Pancreas (tissue), 10 donors: ENCODE measurements at places on chromosomes 12 and 14. TPM values are rescaled to one million over a fixed set of nuclear protein-coding genes. Genes with fewer than 3 reads are reported as not detected.
A peak's percentile ranks its signal among the peaks of the same experiment; 100 is the strongest.

The SLC7A8 gene
- 36.3 TPM for polyA plus RNA-seq

The OASL gene
- polyA plus RNA-seq, result 0.42 TPM

The ADCY6 gene
- 53.4 TPM for polyA plus RNA-seq

The TAS2R13 gene
- not detected for polyA plus RNA-seq

The C14orf180 gene
- polyA plus RNA-seq, result 0.35 TPM

The OAS2 gene
- 0.94 TPM for polyA plus RNA-seq

The HOXC4 gene
- 0.27 TPM for polyA plus RNA-seq

The INHBC gene
- polyA plus RNA-seq, result not detected

The EGLN3 gene
- polyA plus RNA-seq, result 1.9 TPM

The RPL10L gene
- not detected for polyA plus RNA-seq

The E2F7 gene
- not detected for polyA plus RNA-seq

The ARL6IP4 gene
- polyA plus RNA-seq, result 281 TPM

The BORCS5 gene
- polyA plus RNA-seq, result 3.7 TPM

GRCh38 chr12:110920324-110920910 is at the start of gene MYL2:
TSS of gene MYL2 (minus strand) at chr12:110920579. CDS start at chr12:110920529, 50 bp downstream.
- no peak for DNase-seq

DNA sequence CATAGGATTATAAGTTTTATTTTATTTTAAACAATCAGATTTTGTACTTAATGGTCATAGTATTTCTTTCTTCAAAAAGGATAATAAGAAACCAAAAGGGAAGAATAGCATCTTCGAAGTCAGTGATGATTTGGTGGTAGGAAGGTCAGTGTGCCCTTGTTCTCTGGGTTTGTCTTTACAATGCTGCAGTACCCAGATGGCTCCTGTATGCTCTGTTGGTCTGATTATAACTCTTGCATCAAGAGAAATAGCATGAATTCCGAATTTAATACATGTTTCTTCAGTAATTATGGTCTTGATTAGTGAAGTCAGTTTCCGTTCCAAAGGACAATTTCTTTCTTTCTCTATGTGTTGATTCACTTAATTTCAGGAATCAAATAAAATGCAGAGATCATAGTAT is 180.2 kb downstream of the TMTC2 start:
- no peak for DNase-seq

- no peak for DNase-seq
Measured at GRCh38 chr12:47899466-47899865, 5.3 kb downstream of the VDR start.

GRCh38 chr14:31357279-31357678 is 63.1 kb downstream of the HEATR5A start:
- DNase-seq, result no peak

DNA sequence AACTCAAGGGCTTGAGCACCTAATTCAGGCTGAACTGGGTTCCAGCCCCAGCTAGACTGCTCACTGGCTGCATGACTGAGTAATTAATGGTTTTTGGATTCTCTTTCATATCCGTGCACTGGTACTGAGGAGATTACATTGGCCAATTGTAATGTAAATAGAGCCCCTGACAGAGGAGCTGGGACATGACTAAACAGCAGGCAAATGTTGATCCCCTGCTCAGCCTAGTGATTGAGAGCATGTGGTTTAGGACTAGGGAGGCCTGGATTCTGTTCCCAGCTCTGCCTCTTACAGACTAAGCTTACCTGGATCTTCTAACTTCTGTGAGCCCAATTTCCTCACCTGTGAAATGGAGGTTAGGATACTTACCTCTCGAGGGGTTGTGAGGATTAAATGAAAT is 204.3 kb downstream of the ESR2 start:
- no peak for DNase-seq

DNA sequence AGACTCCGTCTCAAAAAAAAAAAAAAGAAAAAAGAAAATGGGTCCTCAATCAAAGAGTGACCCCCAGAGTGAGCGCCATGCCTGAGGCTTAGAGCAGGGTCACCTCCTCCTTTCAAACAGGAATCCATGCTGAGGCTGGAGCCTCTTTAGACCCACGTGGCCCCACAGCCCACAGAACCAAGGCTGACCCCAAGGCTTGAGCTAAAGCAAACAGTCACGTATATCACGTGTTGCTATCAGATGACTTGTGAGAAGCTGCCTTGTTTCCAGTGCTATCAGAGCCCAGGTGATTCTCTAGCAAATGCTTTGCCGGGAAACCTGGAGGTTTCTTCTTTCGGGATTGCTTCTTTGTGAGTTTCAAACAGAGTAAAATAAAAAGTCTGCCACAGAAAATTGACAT is 31.7 kb upstream of the DYNC1H1 start:
- DNase-seq, result no peak

DNA sequence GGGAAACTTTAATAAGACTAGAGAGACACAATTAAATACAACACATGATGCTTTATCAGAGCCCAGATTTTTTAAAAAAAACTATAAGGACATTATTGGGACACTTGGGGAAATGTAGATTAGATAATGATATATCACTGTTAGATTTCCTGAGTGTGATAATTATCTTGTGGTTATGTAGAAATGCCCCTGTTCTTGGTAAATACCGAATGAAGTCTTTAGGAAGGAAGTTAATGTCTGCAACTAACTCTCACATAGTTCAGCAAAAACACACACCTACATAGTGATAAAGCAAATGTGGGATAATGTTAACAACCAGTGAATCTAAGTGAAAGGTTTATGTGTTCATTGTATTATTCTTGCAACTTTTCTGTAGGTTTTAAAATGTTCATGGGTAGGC is 14.6 kb upstream of the CACNB3 start:
- DNase-seq, result no peak

GRCh38 chr12:82931349-82932116 is 244.8 kb downstream of the TMTC2 start:
- no peak for DNase-seq

DNA sequence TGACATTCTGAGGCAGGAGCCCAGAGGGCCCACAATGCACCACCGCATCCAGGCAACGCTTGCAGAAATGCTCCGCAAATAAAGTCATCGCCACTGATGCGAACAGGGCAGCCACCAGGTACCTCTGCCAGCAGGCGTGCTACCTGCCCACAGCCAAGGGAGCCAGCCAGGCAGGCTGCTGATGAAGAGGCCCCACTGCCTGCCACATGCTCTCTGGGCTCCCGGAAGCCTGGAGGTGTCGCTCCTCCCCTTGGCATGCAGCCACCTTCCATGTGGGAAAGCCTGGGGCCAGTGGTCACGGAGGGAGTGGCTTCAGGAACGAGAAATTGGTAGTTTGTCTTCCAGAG is 14.7 kb downstream of the GPR132 start:
- DNase-seq, result peak; percentile 64

DNA sequence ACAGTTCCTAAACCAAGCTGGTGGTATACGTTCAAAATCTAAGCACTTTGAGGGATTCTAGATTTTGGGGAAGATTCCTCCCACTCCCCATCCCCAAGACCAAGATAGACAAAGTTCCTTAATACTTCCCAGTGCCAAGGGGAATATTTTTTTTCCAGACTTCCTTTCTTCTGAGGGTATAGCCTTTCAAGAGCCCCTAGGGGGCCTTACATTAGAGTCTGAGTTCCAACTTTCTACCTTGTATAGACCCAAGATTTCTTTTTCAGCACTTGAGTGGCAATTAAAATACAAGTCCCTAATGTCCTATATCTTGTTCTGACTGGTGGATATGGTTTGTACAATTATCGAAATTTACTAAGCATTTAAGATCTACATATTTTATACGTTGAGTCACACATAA is 28.7 kb upstream of the SOS2 start:
- DNase-seq, result no peak

DNA sequence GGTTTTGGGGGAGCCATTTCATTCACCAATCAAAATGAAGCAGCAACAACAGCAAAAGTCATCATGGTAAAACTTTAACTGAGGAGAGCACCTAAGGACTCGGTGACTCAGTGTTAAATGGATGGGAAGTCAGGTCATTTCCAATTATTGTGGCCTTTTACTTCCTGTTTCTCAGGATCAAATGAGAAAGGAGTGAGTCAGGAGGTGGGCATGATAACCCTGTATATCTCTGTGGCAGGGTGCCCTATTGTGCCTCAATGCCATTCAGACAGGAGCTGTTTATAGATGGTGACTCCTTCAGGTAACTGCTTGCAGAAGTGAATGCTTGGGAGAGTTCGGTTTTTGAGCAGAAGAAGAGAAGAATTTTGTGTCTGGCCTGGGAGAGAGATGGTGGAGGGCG is 135.5 kb upstream of the CPM start:
- DNase-seq, result peak; percentile 62

GRCh38 chr12:89756585-89757398 is 48.2 kb upstream of the ATP2B1 start:
- DNase-seq, result no peak

GRCh38 chr14:31419967-31420318 is 407 bp downstream of the HEATR5A start:
- peak; percentile 89 for DNase-seq

DNA sequence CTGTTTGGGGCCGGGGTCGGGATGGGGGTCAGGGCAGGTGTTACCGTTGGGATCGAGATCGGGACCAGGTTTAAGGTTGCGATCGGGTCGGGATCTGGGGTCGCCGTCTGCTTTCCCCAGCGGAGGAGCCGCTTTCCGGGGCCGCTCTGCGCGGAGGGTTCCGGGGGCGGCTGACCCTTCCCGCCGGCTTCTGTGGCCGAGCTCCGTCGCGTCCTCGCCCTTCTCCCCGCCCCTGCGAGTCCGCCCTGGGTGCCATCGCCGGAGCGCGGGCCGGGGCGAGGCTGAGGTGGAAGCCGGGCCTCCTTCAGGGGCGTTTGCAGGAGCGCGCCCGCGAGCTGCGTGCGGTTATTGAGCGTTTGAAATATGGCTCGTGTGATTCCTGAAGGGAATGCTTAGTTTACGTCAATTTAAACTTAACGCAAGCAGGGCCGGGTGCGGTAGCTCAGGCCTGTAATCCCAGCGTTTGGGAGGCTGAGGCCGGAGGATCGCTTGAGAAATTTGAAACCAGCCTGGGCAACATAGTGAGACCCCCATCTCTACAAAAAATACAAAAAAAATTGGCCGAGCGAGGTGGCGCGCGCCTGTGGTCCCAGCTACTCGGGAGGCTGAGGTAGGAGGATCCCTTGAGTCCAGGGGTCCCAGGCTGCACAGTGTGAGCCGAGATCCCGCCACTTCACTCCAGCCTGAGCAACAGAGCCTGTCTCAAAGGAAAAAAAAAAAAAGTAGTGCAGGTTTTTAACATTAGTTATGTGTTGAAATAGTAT is 620 bp downstream of the PGAM5 start:
- peak; percentile 34 for DNase-seq

GRCh38 chr12:120909633-120910298 is 5.6 kb upstream of the SPPL3 start:
- no peak for DNase-seq

DNA sequence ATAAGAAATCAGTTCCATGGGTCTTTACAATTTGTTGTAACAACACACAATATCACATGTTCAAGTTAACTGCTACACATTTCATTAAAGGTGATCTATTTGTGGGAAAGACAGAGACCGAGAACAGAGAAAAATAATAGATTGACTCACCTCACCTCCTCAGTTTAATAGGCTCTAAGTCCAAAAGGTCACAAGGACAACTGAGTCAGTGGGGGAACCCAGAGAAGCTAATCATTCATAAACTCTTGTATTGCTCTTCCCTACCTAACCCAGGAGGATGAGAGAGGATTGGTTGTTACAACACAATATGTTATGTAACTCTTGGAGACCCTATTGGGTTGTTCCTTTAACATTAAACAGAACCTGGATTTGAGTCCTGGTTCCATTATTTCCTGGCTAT is 72.2 kb upstream of the CRY1 start:
- DNase-seq, result no peak

- no peak for DNase-seq
Measured at GRCh38 chr14:69485701-69486100, 1.2 kb downstream of the PLEKHD1 start.

DNA sequence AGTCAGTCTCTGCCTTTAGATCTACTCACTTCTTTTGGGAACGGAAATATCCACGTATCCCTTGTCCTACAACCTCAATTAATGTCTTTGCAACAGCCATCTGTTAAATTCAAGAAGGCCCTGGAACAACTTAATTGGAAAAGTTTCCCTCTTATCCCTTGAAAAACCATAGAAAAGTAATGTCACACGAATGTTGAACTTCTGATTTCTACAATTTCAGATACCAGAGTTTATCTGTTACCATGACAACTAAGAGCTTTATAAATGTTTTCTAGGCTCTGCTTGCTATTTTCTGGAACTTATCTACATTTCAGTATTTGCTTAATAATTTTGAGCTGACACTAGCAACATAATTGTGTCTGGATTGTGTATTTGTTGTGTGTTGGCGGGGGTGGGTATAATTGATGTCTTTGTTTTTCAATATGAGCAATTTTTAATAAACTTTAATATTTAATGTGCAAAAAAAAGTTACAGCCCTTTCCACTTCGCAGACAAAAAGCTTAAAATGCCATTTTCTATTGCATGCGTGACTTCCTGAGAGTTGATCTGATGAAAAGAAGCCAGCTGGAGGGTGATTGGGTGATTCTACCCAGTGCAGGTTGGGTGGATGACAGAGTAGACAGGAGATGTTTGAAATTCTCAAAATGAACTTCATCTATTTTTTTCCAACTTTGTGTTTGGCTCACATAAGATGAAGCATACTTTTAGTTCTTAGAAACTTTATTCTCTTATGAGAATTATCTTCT is 11.8 kb upstream of the EDDM3A start:
- no peak for DNase-seq

DNA sequence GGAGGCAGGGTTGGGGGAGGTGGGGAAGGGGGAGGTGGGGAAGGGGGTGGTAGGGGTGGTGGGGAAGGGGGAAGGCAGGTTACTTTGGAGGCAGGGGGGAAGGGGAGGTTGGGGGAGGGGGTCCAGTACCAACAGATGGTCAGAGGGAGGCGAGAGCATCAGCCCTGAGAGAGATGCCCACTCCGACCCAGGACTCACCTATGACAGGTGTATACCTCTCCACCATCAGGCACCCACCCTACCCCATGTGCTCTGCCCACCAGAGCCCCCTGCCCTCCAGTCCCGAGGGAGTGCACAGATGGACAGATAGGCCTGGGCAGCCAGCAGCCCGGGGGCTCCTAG is 18.6 kb downstream of the JAG2 start:
- no peak for DNase-seq

DNA sequence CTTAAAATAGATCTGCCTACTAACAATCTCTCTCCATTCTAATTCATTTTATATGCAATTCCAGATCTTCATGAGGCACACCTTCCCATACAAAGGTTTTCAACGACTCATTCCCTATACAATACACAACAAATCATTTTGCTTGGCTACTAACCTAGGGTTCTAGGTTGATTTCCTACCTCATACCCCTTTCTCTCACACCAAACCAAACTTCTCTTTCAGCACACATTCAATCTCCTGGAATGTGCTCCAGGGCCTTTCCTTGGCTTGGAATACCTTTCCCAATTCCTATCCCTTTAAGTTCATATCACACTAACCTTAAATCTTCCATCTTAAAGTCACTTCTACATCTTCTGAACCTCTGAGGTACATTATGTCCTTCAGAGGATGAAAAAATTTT is 38.7 kb upstream of the MTERF2 start:
- no peak for DNase-seq
